Natural killer cell (primary cell): ENCODE measurements at places on chromosomes 16 and 17. TPM values are rescaled to one million over a fixed set of nuclear protein-coding genes. Genes with fewer than 3 reads are reported as not detected.

ELMO3 gene
- total RNA-seq, result 1.9 TPM

TBC1D3E gene
- not detected for total RNA-seq

GPRC5B gene
- total RNA-seq, result not detected

FGF11 gene
- 1.9 TPM for total RNA-seq

OR2C1 gene
- total RNA-seq, result not detected

FBXL16 gene
- total RNA-seq, result 0.48 TPM

CLEC19A gene
- total RNA-seq, result not detected

CD19 gene
- 0.96 TPM for total RNA-seq

- H3K27ac ChIP-seq, result peak overlapping the region; percentile 83
- H3K4me3 ChIP-seq, result peak overlapping the region; percentile 67
- peaks cover 46% of the 10 kb centered on the region for H3K36me3 ChIP-seq
- DNase-seq, result peak; percentile 96
These were observed 5.3 kb downstream of the RNF166 start for GRCh38 chr16:88700636-88701482.

- H3K27ac ChIP-seq, result no peak overlapping the region
- no peaks in the 10 kb centered on the region for H3K36me3 ChIP-seq
- H3K27me3 ChIP-seq, result peaks cover 6% of the 10 kb centered on the region
- DNase-seq, result no peak
These were observed 5.7 kb upstream of the TOX3 start for GRCh38 chr16:52552643-52553042.

- no peak for DNase-seq
- H3K4me1 ChIP-seq, result no peaks in the 10 kb centered on the region
- H3K27ac ChIP-seq, result no peak overlapping the region
- no peaks in the 10 kb centered on the region for H3K27me3 ChIP-seq
- H3K4me3 ChIP-seq, result no peak overlapping the region
These were observed 777.3 kb upstream of the EEF2KMT start for GRCh38 chr16:5874899-5875298.

- no peaks in the 10 kb centered on the region for H3K36me3 ChIP-seq
- H3K4me1 ChIP-seq, result peaks cover 50% of the 10 kb centered on the region
- H3K27ac ChIP-seq, result no peak overlapping the region
- H3K4me3 ChIP-seq, result no peak overlapping the region
- DNase-seq, result no peak
- H3K27me3 ChIP-seq, result peaks cover 57% of the 10 kb centered on the region
These were observed 42.8 kb downstream of the SRCIN1 start for GRCh38 chr17:38562903-38563302.

- H3K27ac ChIP-seq, result no peak overlapping the region
- no peaks in the 10 kb centered on the region for H3K27me3 ChIP-seq
- H3K36me3 ChIP-seq, result no peaks in the 10 kb centered on the region
These were observed 20.0 kb downstream of the HS3ST3B1 start for GRCh38 chr17:14320734-14321475.

DNA sequence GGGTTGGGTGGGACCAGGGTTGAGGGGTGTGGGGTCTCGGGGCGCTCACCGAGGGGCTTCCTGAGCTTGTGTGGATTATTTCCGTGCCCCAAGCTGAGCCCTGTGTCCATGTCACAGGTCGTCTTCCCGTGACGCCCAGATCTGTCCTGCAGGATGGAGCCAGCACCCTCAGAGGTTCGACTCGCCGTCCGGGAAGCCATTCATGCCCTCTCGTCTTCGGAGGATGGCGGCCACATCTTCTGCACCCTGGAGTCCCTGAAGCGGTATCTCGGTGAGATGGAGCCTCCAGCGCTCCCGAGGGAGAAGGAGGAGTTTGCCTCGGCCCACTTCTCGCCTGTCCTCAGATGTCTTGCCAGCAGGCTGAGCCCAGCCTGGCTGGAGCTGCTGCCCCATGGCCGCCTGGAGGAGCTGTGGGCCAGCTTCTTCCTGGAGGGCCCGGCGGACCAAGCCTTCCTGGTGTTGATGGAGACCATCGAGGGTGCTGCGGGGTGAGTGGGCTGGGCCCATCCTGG, 1.0 kb downstream of the TELO2 start:
- H3K27ac ChIP-seq, result no peak overlapping the region
- H3K36me3 ChIP-seq, result peaks cover 9% of the 10 kb centered on the region
- no peaks in the 10 kb centered on the region for H3K27me3 ChIP-seq
- DNase-seq, result no peak
- peaks cover 23% of the 10 kb centered on the region for H3K4me1 ChIP-seq

DNA sequence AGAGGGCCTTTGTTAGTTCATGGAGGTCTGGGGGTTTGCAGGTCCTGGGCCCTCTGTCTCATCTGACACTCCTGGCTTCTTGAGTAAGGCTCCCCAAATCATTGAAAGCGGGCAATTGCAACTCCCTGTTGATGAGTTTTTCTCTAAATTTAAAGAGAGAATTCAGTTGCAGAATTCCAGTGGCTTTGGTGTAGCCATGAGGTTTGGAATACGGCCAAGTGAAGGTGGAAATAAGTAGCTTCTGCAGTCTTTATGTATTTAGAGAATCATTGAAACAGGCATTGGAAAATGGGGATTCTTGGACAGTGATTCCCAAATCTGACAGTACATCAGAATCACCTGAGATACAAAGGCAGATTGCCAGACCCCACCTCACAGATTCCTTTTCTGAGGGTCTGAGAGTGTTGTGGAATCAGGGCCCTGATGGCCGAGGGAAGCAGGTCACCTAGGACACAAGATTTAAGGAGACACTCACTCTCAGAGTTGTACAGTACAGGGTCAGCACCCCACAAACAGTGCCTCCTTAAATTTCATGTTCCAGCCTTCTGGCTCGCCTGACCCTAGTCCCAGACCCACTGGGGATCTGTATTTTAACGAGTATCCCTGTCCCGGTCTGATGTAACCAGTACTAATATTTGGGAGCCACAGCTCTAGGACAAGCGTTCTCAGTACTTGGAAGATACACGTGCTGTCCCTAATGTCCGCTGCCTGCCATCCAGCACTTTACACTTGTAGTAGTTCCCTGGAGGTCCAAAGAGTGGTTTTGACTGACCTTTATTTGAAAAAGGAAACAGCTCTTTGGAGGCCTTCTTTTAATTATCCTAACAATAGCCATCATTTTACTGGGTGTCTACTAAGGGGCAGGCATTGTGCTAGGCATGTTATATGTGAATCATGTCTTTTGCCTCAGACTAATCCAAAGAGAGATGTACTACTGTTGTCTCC, 37.8 kb downstream of the YPEL2 start:
- H3K4me3 ChIP-seq, result no peak overlapping the region
- peaks cover 50% of the 10 kb centered on the region for H3K4me1 ChIP-seq
- no peaks in the 10 kb centered on the region for H3K27me3 ChIP-seq

GRCh38 chr17:61251939-61252865, 147.4 kb upstream of the TBX2 start:
- peaks cover 27% of the 10 kb centered on the region for H3K4me1 ChIP-seq
- H3K27ac ChIP-seq, result peak overlapping the region; percentile 89

GRCh38 chr17:77872714-77873499, 85.6 kb upstream of the TNRC6C start:
- no peaks in the 10 kb centered on the region for H3K36me3 ChIP-seq
- H3K4me3 ChIP-seq, result no peak overlapping the region
- no peak overlapping the region for H3K27ac ChIP-seq

DNA sequence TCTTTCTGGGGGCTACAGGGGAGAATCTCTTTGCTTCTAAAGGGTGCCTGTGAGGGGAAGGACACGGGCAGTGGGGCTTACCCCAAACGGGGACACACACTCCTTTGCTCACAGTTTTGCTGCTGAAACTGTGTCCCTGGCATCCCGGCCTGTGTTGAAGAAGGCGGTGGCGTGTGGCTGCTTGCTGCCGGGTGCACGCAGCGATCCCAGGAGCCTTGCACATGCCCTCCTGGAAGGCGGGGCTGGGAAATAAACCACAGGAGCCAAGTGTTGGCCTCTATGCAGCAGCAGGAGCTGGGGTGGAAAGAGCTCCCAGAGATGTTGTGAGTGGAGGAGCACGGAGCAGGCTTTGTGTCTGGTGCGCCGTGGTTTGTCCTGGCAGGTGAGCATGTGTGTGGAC, 131.0 kb upstream of the CIBAR2 start:
- H3K27ac ChIP-seq, result no peak overlapping the region
- DNase-seq, result no peak
- peaks cover 18% of the 10 kb centered on the region for H3K4me1 ChIP-seq
- no peak overlapping the region for H3K4me3 ChIP-seq
- no peaks in the 10 kb centered on the region for H3K27me3 ChIP-seq

DNA sequence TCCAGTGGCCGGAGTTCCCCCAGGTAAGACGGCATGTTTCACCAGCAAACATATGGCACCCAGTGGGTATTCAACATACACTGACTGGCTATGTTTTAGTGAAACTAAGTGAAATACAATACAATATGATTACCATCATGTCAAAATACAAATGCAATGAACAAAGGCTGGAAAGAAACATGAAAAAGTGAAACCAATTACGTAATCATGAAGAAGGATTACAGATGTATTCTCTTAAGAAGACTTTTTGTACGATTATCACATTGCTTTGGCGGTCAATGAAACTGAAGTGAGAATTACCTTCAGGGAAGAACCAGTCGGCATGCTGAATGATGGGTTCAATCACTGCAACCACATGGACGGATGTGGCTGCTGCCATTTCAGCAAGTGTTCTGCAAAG, 71.7 kb downstream of the ARHGAP17 start:
- no peaks in the 10 kb centered on the region for H3K4me1 ChIP-seq
- no peaks in the 10 kb centered on the region for H3K27me3 ChIP-seq

- H3K27me3 ChIP-seq, result no peaks in the 10 kb centered on the region
- DNase-seq, result no peak
- H3K4me1 ChIP-seq, result no peaks in the 10 kb centered on the region
- H3K4me3 ChIP-seq, result no peak overlapping the region
- no peaks in the 10 kb centered on the region for H3K36me3 ChIP-seq
These were observed 546.4 kb upstream of the SALL1 start for GRCh38 chr16:51697454-51697853.

DNA sequence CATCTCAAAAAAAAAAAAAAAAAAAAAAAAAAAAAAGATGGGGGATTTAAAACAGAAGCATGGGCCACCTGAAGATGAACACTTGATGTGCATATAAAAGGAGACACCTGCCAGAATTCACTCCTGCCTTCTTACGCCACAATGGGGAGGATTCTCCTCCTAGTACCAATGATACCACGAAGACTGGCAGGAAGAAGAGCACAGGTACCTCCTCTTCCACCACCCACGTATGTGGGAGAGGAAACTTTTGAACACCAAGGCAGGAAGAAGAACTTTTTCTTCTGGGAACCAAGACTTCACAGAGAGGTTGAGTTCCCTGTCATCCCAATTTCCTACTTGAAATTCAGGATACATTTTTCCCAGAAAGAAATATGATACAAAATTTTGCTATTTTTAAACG, 2.7 kb upstream of the MAP2K6 start:
- no peak overlapping the region for H3K4me3 ChIP-seq
- no peak overlapping the region for H3K27ac ChIP-seq
- no peaks in the 10 kb centered on the region for H3K36me3 ChIP-seq
- H3K27me3 ChIP-seq, result no peaks in the 10 kb centered on the region
- H3K4me1 ChIP-seq, result peaks cover 10% of the 10 kb centered on the region

DNA sequence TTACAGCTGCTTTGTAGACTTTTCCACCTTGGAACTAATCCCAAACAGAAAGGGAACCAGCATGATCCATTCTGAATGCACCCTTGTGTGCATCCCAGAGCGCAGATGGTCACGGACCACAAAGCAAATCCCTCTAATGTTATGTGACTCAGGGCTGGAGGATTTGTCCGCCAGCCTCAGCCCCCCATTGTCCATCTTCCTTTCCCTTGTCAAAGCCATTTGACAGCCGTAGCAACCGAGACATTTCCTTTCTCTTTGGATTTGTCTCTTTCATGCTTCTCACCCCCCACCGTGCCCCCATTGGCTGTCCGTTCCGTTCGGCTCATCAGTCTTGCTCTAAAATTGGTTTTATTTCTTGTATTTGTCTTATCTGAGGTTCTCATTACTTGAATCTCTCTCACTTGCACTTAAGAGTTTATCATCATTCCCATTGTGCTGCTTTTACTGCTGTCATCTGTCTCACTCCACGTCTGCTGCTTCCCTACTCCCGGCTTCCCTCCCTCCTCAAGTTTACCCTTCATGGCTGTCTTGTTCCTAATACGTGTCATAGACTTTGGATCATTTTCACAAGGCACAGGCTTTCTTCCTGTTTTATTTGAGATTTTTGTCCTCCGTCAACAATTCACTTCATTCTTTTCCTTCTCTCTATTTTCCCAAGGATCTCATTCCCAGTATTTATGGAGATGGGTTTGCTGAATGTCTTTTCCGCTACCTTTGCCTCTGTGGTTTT, 163.4 kb upstream of the ERCC4 start:
- no peaks in the 10 kb centered on the region for H3K4me1 ChIP-seq
- H3K4me3 ChIP-seq, result no peak overlapping the region
- no peak overlapping the region for H3K27ac ChIP-seq
- no peaks in the 10 kb centered on the region for H3K27me3 ChIP-seq
- no peaks in the 10 kb centered on the region for H3K36me3 ChIP-seq

GRCh38 chr17:17484451-17484899, 7.7 kb downstream of the MED9 start:
- no peak overlapping the region for H3K4me3 ChIP-seq
- no peak for DNase-seq
- H3K36me3 ChIP-seq, result peaks cover 2% of the 10 kb centered on the region
- H3K4me1 ChIP-seq, result no peaks in the 10 kb centered on the region

- H3K4me3 ChIP-seq, result no peak overlapping the region
- no peaks in the 10 kb centered on the region for H3K36me3 ChIP-seq
These were observed 139.2 kb downstream of the CDK5R1 start for GRCh38 chr17:32625971-32626370.

DNA sequence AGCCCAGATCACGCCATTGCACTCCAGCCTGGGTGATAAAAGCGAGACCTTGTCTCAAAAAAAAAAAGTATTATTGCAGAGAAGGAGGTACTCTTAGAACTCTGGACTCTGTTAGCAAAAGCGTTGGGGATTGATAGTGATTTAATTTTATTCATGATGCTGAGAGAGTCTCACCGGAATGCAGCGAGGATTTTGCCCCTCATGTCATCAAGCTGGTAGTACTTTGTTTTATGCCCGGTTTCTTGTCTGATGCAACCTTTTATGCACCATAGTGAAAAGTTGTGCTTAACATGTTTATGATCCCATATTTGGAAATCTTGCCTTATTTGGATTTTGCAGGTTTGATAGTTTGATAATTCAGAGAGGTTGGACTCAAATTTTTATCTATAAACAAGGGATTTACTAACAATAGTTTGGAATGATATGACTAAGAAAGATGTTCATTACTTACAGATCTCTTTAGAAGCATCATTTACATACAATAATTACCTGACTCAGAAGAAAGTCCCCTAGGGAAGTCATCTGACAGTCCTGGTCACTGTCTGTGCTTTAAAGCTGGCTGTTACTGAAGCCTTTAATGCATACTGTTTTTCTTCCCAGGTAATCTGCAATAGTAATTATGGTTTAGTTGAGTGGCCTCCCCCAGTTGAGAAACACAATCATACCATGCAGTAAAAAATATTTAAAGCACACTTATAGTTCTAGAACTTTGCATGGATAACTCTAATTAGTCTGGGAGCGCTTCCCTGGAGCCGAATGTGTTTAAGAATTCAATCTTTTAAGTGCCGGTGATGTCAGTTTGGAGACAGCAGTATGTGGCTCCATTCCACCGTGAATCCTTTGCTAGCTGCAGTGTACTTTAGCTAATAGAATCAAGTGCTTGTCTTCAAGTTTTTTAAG, 120.9 kb downstream of the PRKCA start:
- H3K4me1 ChIP-seq, result peaks cover 4% of the 10 kb centered on the region
- DNase-seq, result no peak
- H3K4me3 ChIP-seq, result no peak overlapping the region
- H3K27ac ChIP-seq, result no peak overlapping the region

GRCh38 chr17:16872351-16873173, 99.4 kb downstream of the TNFRSF13B start:
- no peak overlapping the region for H3K4me3 ChIP-seq
- H3K27ac ChIP-seq, result no peak overlapping the region
- no peaks in the 10 kb centered on the region for H3K36me3 ChIP-seq
- H3K27me3 ChIP-seq, result no peaks in the 10 kb centered on the region

GRCh38 chr17:57009737-57010445, 32.0 kb downstream of the SCPEP1 start:
- no peaks in the 10 kb centered on the region for H3K27me3 ChIP-seq
- DNase-seq, result peak; percentile 19
- H3K27ac ChIP-seq, result no peak overlapping the region
- H3K4me3 ChIP-seq, result no peak overlapping the region
